ENCODE measurements at places on chromosomes 12 and 14.
A peak's percentile ranks its signal among the peaks of the same experiment; 100 is the strongest.

DNA sequence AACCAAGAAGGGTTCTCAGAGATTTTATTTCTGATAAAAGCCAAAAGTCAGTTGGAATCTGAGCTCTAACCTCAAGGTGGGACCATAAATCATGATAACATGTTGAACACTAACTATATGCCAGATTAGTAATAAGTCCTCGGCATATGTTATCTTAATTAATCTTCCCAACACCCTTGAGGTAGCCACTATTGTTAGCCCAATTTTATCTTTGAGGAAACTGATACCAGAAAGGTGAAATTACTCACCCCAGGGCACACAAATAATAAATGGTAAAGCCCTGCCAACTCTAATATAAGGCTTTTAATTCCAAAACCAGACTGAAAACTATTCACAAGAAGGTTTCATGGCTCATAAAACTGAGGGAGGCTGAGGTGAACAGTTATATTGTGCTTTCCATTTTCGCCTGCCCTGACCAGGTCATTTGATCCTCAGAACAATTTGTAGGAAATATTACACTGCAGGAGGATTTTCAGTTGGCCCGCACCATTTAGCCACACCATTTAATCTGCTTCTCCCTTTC, 16.1 kb upstream of the NUAK1 start:
- no peak for DNase-seq

DNA sequence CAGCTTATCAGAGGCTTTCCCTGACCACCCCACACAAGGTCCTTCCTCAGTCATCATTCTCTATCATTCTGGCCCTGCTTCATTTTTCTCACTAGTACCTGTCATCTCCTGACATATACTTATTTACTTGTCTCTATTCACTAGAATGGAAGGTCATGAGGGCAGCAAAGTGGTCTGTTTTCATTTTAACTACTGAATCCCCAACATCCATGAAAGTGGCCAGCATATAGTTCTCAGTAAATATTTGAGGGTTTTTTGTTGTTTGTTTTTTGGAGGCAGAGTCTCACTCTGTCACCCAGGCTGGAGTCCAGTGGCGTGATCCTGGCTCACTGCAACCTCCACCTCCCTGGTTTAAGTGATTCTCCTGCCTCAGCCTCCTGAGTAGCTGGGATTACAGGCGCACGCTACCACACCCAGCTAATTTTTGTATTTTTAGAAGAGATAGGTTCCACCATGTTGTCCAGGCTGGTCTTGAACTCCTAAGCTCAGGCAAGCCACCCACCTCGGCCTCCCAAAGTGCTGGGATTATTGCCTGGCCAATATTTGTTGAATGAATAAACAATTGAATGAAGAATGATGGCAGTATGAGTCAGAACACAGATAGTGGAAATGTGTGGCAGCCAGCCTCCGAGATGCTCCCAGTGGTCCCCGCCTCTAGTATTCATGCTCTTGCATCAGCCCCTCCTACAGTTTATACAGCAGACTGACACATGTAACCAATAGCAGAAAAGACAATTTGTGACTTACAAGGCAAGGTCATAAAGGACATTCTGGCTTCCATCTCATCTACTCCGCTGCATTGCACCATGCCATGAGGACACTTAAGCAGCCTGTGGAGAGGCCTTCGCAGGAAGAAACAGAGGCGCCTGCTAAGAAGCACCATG, 7.0 kb upstream of the ANO6 start:
- no peak for DNase-seq

DNA sequence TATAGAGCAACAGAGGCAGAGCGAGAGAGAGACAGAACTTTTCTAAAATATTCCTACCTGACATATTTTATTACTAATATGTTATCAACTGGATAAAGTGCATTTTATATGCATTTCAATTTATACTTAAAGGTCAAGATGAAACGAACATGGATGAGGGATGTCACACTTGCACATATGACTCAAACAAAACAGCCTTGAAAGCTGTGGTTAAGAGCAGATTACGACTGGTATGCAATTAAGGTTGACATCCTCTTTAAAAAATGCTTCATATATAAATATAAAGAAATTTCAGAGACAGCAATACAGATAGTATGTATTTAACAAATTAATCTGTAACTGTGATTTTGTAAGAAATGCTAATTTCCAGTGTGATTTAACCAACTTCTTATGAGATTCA, 52.5 kb downstream of the LMO3 start:
- DNase-seq: no peak

- no peak for DNase-seq
Measured at GRCh38 chr14:99879401-99880295, 86.4 kb downstream of the EML1 start.

DNA sequence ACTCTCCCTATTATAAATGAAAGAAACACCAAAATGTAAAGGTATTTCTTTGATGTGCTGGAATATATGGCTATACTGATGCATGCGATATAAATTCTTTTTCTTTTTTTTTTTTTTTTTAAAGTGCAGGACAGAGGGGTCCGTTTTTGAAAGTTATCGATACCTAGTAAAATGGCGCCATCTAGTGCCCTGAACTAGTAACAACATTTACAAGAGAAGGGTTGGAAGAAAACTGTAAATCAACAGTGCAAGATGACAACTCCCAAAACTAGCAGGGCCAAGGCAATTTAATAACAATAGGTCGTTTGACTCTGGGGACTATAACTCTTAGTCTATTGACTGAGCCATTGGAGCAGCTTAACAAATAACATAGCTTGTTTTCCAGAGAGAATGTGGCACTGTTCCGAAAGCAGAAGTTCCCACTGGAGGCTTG, 137.7 kb downstream of the SPTSSA start:
- DNase-seq: peak; percentile 18

DNA sequence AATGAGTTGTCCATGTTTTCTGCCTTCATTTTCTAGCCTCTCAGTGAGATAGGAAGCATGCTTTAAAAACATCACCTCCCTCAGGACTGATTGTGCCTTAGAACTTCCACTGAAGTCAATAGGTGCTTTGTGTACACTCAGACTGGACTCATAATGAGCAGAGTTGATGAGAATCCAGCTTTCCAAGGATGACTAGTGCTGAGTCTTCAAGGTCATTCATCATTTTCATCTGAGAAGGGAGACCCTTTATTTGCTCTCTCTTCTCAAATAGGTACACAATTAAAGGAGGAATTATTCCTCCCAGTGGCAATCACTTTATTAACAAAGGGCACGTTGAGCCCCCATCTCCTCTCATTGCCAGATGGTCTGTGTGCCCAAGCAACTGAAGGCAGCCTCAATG, 210.9 kb upstream of the PRKD1 start:
- no peak for DNase-seq

- no peak for DNase-seq
Measured at GRCh38 chr14:72942934-72943333, 16.7 kb downstream of the DCAF4 start.

DNA sequence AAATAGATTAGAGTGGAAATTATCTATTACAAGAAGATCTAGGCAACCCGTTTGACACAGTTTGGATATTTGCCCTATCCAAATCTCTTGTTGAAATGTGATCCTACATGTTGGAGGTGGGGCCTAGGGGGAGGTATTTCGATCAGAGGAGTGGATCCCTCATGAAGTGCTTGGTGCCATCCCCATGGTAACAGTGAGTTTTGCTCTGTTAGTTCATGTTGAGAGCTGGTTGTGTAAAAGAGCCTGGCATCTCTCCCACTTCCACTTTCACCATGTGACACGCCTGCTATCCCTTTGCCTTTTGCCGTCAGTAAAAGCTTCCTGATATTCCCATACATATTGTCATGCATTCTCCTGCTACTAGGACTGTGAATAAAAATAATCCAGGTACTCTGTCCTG, 66.4 kb upstream of the FLRT2 start:
- DNase-seq: no peak

GRCh38 chr12:77354766-77355362, 289.5 kb upstream of the E2F7 start:
- peak; percentile 20 for DNase-seq

GRCh38 chr12:33988913-33989312, 33.4 kb upstream of the ALG10 start:
- no peak for DNase-seq

DNA sequence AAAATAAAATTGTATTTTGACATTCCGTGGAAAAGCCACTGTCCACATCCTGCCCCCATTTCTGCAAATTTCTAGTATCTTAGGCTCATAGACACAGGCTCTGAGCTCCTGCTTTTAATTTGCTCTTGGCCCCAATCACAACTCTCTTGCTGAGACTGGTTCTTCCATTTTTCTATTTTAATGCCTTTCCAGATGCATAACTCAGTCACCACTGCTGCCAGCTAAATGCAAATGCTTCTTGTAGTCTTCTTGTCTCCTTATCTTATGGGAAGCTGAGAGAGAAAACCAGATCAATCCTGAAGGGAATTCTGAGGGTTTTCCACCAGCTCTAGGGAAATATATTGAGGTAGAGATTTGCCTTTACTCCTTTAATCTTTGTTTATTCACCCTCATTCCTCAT, 149.0 kb downstream of the DHRS2 start:
- DNase-seq: no peak
